Lung (tissue), 17 donors: ENCODE measurements at places on chromosomes 13 and 19. TPM values are rescaled to one million over a fixed set of nuclear protein-coding genes. Genes with fewer than 3 reads are reported as not detected.

HPN gene
- 41.4 TPM for polyA plus RNA-seq

FUT6 gene
- 0.67 TPM for polyA plus RNA-seq

CFAP97D2 gene
- polyA plus RNA-seq: 1.4 TPM

TTYH1 gene
- 0.05 TPM for polyA plus RNA-seq

LPAR2 gene
- 42.4 TPM for polyA plus RNA-seq

ZNF83 gene
- 64.0 TPM for polyA plus RNA-seq

ZNF536 gene
- polyA plus RNA-seq: 0.08 TPM

RYR1 gene
- polyA plus RNA-seq: 7.6 TPM

ZNF835 gene
- polyA plus RNA-seq: 0.49 TPM

- DNase-seq: peak; percentile 29
Measured at GRCh38 chr19:4007836-4008539, 452 bp downstream of the PIAS4 start.

GRCh38 chr13:78604782-78605611, 1.6 kb upstream of the POU4F1 start:
- DNase-seq: no peak

GRCh38 chr13:104301171-104301975, 1235.2 kb upstream of the SLC10A2 start:
- peak; percentile 89 for DNase-seq

- DNase-seq: no peak
Measured at GRCh38 chr13:77740931-77741596, 43.6 kb downstream of the SLAIN1 start.

GRCh38 chr13:21031594-21032275, 29.7 kb downstream of the LATS2 start:
- DNase-seq: no peak

DNA sequence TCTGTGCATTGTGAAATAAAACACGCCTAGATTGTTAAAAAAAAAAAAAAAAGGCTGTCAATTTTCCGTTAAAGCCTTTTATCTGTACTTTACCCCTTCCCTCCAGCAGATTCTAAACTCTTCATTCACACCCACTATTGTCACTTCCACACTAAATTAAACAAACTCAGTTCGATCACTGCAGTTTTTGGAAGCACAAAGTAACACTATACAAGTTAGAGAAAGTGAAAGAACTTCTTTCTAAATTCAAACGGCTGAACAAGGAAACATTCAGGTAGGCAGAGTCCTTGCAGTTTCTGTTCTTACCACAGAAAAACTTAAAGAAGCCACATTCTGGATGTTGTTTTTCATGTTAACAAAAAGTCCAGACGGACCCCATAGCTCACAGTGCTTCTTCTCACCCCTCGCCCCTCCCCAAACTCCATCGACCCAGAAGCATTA, 27.5 kb upstream of the UBE2L5 start:
- no peak for DNase-seq
